ENCODE measurements at places on chromosomes 2 and 18. TPM values are rescaled to one million over a fixed set of nuclear protein-coding genes. Genes with fewer than 3 reads are reported as not detected.

TANC1 gene
- 39.5 TPM for total RNA-seq

FEV gene
- total RNA-seq, result not detected

TCF7L1 gene
- 17.1 TPM for total RNA-seq

DNA sequence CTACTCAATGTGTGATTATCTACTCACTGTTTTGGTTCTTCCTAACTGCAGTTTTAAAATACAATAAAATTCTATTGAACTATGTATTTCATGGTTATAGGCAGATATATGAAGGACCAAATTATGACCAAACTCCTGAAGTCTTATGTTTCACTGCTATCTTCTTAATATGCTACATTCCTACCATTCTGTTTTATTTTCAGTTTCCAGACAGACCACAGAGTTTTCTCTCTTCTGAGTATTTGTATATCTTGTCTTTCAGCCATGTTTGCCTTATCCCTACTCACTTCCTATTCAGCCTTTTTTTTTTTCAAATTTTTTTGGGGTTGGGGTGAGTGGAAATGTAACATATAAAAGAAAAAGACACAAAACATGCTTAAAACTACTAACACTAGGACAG, 6.3 kb downstream of the RFTN2 start:
- no peak for DNase-seq
- H3K4me3 ChIP-seq, result no peak overlapping the region
- H3K4me1 ChIP-seq, result no peaks in the 10 kb centered on the region
- no peaks in the 10 kb centered on the region for H3K27me3 ChIP-seq
- H3K27ac ChIP-seq, result no peak overlapping the region

CNTNAP5 gene
- total RNA-seq, result not detected

FKBP1B gene
- total RNA-seq, result 16.4 TPM

DNA sequence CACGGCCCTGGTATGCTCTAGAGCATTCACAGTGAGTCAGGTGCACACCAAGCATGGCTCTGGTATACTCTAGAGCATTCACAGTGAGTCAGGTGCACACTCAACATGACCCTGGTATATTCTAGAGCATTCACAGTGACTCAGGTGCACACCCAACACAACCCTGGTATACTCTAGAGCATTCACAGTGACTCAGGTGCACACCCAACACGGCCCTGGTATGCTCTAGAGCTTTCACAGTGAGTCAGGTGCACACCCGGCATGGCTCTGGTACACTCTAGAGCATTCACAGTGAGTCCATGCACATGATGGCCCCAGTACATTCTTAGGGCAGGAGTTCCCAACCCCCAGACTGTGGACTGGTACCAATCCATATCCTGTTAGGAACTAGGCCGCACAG, 158.1 kb downstream of the EIPR1 start:
- DNase-seq, result no peak
- H3K36me3 ChIP-seq, result no peaks in the 10 kb centered on the region
- H3K4me1 ChIP-seq, result no peaks in the 10 kb centered on the region

MC4R gene
- 0.35 TPM for total RNA-seq

IGFBP2 gene
- 37.7 TPM for total RNA-seq

DNA sequence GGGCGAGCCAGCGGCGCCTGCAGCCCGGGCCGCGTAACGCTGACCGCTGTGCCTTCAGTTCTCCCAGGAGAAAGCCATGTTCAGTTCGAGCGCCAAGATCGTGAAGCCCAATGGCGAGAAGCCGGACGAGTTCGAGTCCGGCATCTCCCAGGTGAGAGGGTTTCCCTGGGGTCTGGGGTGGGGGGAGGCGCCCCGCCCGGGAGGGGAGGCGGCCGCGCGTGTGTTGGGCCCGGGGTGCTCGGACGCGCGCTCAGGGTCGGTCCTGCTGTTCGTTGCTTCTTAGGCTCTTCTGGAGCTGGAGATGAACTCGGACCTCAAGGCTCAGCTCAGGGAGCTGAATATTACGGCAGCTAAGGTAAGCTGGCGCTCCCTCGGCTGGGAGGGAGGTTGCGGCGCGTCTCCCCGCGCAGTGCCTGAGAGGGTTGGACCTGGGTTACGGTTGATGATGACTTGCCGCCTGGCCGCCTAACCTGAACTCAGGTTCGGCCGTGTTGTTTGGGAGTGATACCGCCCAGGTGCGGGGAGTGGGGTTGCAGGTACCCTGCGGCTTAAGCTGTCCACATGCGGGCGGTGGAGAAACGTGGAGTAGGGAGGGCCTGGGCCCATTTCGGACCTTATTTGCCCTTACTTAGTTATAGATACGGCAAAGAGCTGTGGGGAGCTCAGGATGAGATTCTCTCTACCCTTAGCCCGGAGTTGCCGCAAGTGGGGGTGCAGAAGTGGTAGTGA, 638 bp downstream of the RPS7 start:
- H3K4me3 ChIP-seq, result peak overlapping the region; percentile 92
- H3K27ac ChIP-seq, result peak overlapping the region; percentile 90
- DNase-seq, result peak; percentile 57
- no peaks in the 10 kb centered on the region for H3K27me3 ChIP-seq
- peaks cover 45% of the 10 kb centered on the region for H3K36me3 ChIP-seq
- peaks cover 45% of the 10 kb centered on the region for H3K4me1 ChIP-seq
